ENCODE measurements at places on chromosomes 3 and 15.

- no peaks in the 10 kb centered on the region for H3K27me3 ChIP-seq
- H3K4me1 ChIP-seq = no peaks in the 10 kb centered on the region
- no peaks in the 10 kb centered on the region for H3K36me3 ChIP-seq
- H3K27ac ChIP-seq = peak overlapping the region; percentile 7
These were observed 77.6 kb downstream of the SSR3 start for GRCh38 chr3:156477323-156477722.

- H3K27ac ChIP-seq = no peak overlapping the region
- no peaks in the 10 kb centered on the region for H3K36me3 ChIP-seq
- peaks cover 16% of the 10 kb centered on the region for H3K4me1 ChIP-seq
- ATAC-seq = no peak
These were observed 49.1 kb downstream of the C2CD4A start for GRCh38 chr15:62115847-62116246.

- H3K27me3 ChIP-seq = no peaks in the 10 kb centered on the region
- H3K4me3 ChIP-seq = no peak overlapping the region
- no peaks in the 10 kb centered on the region for H3K4me1 ChIP-seq
- no peaks in the 10 kb centered on the region for H3K36me3 ChIP-seq
These were observed 466.0 kb upstream of the GRM7 start for GRCh38 chr3:6394944-6395343.

- no peak overlapping the region for H3K4me3 ChIP-seq
- H3K4me1 ChIP-seq = peaks cover 7% of the 10 kb centered on the region
- H3K27me3 ChIP-seq = no peaks in the 10 kb centered on the region
- H3K27ac ChIP-seq = peak overlapping the region; percentile 67
These were observed 202.6 kb upstream of the MCTP2 start for GRCh38 chr15:94028809-94029208.

DNA sequence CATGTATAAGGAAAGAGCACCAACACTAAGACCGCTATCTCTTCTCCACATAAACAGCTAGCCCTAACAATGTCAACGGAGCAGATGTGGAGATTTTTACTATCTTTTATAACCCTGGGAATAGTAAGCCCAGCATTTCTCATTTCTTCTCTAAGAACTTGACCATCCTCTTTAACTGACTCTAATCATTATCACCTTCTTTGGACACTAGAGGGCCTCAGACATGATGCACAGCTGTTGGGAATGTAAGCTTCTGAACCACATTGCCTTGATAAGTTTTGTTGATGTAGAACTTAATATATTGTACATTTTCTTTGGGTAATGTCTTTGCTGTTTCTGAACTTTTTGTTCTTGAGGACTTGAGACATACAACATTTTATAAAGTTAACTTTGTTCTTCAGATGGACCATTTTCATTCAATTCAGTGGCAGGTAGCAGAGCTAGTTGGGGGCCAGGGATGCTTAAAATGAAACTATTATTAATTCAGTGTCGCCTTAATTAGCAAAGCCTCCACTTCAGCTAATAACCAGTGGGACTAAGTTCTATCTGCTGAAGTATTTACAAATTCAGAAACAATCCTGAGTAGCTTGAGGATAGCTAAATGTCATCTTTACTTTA, 9.6 kb upstream of the TAGLN3 start:
- H3K4me1 ChIP-seq = peaks cover 8% of the 10 kb centered on the region
- H3K27ac ChIP-seq = no peak overlapping the region
- ATAC-seq = no peak
- no peaks in the 10 kb centered on the region for H3K27me3 ChIP-seq
- H3K4me3 ChIP-seq = no peak overlapping the region

DNA sequence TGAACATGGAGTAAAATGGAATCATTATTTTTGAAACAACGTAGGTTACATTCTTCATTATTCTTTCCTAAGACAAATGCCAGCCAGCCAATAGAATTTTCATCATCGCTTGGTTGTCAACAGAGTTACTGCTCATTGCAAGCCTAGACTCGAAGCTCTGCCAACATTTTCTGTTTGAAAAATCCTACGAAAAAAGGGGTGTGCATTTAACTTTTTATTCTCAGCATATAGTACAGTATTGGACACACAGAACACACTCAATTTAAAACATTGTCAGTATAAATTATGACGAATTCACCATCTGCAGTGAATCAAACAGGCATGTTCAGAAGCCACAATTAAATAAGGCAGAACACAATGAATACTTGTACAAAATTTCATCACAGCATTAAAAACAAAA, 232.1 kb downstream of the NR1D2 start:
- ATAC-seq = no peak
- H3K27ac ChIP-seq = no peak overlapping the region
- no peak overlapping the region for H3K4me3 ChIP-seq
- peaks cover 24% of the 10 kb centered on the region for H3K4me1 ChIP-seq
- H3K36me3 ChIP-seq = no peaks in the 10 kb centered on the region

DNA sequence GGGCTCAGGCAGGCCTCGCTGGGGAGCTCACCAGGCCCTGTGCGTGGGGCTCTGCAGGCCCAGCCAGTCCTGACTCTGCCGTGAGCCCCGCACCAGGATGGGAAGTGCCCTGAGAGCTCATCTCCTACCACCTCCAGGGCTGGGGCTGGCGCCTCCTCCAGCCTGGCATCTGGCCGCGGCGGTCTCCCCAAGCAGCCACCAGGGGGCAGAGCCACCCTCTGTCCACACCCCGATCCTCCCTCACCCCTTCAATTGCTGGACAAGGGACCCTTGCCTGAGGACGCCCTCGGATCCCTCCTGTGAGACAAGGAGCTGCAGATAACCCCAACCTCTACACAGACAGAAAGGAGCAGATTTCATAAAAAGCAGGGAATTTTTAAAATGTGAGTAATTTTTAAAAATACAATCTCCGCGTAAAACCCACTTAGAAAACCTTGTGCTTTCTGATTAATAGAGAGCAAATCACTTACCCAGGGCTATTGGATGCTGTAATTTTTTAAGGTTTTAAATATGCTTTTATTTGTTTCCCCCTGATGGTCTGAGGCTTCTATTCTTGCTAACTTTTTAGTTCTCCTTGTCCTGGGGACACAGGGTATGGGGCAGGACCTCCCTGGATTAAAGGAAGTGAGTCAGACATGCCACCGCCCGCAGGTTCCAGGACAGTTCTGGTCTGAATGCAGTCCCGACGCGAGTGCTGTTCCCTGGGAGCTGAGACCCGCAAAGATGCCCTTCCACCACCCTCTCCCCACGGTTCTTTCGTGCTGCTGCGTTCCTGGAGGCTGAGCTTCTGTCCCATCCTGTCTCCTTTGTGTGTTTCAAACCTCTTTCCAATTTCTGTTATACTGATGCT, 52.3 kb upstream of the CHRNA7 start:
- H3K4me3 ChIP-seq = no peak overlapping the region
- peaks cover 11% of the 10 kb centered on the region for H3K4me1 ChIP-seq
- no peak for ATAC-seq
- H3K27ac ChIP-seq = no peak overlapping the region

GRCh38 chr3:138199851-138200250, 12.8 kb downstream of the ARMC8 start:
- H3K27ac ChIP-seq = no peak overlapping the region
- no peak overlapping the region for H3K4me3 ChIP-seq
- H3K27me3 ChIP-seq = no peaks in the 10 kb centered on the region
- no peaks in the 10 kb centered on the region for H3K36me3 ChIP-seq

DNA sequence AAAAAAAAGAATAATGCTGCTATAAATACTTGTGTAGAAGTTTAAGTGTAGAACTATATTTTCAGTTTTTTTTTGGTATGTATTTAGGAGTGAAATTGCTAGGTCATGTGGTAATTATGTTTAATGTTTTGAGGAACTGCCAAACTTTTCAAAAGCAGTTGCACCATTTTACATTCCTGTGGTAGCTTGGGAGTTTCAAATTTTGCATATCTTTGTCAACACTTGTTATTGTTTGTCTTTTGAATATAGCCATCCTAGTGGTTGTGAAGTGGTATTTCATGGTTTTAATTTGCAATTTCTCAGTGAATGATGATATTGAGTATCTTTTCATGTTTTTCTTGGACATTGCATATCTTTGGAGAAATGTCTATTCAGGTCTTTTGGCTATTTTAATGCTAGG, 30.4 kb downstream of the SKIL start:
- H3K36me3 ChIP-seq = no peaks in the 10 kb centered on the region
- no peaks in the 10 kb centered on the region for H3K27me3 ChIP-seq
- no peak overlapping the region for H3K4me3 ChIP-seq
- no peaks in the 10 kb centered on the region for H3K4me1 ChIP-seq
- ATAC-seq = no peak

DNA sequence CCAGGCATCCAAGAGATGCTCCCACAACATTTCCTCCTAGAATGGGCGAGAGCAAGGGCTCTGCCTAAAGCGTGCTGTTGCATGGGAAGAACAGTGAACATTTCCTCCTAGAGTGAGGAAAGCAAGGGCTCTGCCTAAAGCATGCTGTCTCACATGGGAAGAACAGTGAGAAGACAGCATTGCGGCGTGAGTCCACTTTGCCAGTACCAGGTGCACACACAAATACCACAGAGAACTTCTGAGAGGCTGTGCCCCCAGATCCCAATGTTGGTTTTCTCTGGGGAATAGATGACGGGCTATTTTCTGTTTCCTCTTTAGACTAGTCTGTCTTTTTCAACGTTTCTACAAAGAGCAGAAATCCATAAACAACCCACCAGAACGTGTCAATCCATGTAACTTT, 142.9 kb downstream of the LRRK1 start:
- ATAC-seq = no peak
- H3K36me3 ChIP-seq = peaks cover 87% of the 10 kb centered on the region
- H3K27ac ChIP-seq = no peak overlapping the region
- no peak overlapping the region for H3K4me3 ChIP-seq
- no peaks in the 10 kb centered on the region for H3K27me3 ChIP-seq
- peaks cover 15% of the 10 kb centered on the region for H3K4me1 ChIP-seq

DNA sequence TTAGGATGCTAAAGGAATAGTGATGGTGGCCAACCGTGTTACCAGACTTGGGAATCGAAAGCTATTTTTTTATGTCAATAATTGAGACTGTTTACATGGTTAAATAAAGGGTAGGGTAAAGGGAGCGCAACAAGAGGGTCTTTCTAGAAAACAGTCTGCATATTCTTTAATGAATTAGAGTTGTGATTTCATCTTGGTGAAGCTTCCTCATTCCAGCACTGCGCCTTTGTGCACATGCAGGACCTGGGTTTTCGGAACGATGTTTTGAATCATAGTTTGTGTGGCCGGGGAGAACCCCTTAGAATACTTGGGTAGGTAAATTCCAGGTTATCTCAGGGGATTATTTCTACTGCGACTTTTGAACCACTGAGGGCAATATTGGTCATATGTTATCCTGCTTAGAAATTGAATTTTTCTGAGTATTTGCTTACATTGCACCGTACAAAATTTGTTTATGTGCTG, 1.3 kb downstream of the PIK3CA start:
- no peaks in the 10 kb centered on the region for H3K4me1 ChIP-seq
- peak overlapping the region; percentile 91 for H3K4me3 ChIP-seq
- H3K27ac ChIP-seq = peak overlapping the region; percentile 98
- no peak for ATAC-seq
- H3K27me3 ChIP-seq = no peaks in the 10 kb centered on the region

DNA sequence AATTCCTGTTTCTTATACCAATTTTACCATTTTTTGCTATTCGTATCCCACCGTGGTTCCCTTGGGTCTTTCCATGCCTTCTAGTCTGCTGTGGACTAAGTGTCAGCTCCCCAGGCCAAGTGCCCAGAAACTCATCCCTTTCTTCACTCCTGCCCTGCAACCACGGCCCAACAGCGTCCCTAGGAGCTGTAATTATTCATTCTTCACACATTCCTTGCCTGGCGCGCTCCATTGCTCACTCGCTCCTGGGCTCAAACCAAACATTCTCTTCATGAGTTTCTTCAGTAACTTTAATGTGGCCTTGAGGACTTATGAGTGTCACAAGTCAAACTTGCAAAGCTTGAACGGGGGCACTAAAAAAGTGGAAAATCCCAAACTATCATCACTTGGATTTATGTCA, 15.7 kb downstream of the GABRB3 start:
- ATAC-seq = no peak
- H3K36me3 ChIP-seq = no peaks in the 10 kb centered on the region
- no peak overlapping the region for H3K4me3 ChIP-seq
- H3K27ac ChIP-seq = no peak overlapping the region
- no peaks in the 10 kb centered on the region for H3K4me1 ChIP-seq

- no peak for ATAC-seq
- H3K4me3 ChIP-seq = peak overlapping the region; percentile 39
- H3K36me3 ChIP-seq = no peaks in the 10 kb centered on the region
- H3K27me3 ChIP-seq = no peaks in the 10 kb centered on the region
These were observed 47.0 kb downstream of the ZBTB20 start for GRCh38 chr3:115099986-115100571.

DNA sequence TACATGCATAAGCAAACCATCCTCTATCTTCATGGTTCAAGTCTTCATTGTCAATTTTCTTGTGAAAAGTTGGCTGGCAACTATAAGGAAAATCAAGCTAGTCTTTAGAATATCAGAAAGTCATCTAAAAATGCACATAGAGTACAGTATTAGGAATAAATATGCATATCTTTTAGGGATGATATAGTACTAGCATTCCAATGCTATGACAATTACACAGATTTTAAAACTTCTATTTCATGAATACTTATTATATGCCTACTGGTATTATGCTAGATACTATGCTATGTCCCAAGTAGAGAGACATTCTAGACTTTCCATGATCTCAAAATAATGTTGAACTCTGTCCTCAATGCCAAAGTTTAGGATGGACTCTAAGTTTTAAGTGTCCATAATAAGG, 81.3 kb upstream of the NAALADL2 start:
- no peaks in the 10 kb centered on the region for H3K4me1 ChIP-seq
- no peak overlapping the region for H3K27ac ChIP-seq
- no peak for ATAC-seq
- H3K27me3 ChIP-seq = no peaks in the 10 kb centered on the region

DNA sequence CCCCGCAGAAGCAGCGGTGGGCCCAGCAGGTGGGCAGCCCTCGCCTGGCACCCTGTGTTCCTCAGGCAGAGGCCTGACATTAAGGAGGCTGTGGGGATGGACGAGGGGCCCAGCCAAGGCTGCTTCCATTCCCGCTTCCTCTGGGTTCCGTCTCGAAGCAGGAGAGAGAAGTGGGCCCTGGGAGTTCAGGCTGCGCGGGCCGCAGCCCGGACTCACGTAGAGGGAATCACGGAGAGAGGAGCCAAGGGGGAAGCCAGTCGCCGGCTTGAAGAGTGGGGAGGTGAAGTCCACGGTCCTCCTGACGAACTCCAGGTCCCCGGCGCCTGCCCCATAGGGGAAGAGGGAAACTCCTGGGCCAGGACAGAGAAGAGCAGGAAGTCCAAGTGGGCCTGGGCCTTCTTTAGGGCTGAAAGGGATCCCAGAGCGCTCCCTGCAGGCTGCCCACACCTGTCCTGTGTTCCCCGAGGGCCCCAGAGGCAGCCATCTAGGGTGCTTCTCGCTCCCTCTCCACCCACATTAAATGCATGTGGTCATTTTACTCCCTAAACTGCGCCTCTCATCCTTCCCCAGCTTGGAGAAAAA, 37.7 kb downstream of the MUC4 start:
- H3K27me3 ChIP-seq = peaks cover 9% of the 10 kb centered on the region
- no peaks in the 10 kb centered on the region for H3K4me1 ChIP-seq
- no peak overlapping the region for H3K27ac ChIP-seq
- no peaks in the 10 kb centered on the region for H3K36me3 ChIP-seq

- H3K27ac ChIP-seq = no peak overlapping the region
- ATAC-seq = no peak
- H3K4me3 ChIP-seq = no peak overlapping the region
- H3K36me3 ChIP-seq = peaks cover 11% of the 10 kb centered on the region
- H3K4me1 ChIP-seq = peaks cover 15% of the 10 kb centered on the region
These were observed 421.3 kb downstream of the FOXP1 start for GRCh38 chr3:71162221-71162620.

- no peaks in the 10 kb centered on the region for H3K27me3 ChIP-seq
- peaks cover 12% of the 10 kb centered on the region for H3K4me1 ChIP-seq
- peak overlapping the region; percentile 57 for H3K27ac ChIP-seq
- no peaks in the 10 kb centered on the region for H3K36me3 ChIP-seq
- ATAC-seq = peak; percentile 79
These were observed 27.2 kb upstream of the PLSCR4 start for GRCh38 chr3:146277953-146278631.
